Right renal cortex interstitium (tissue), 3 donors: ENCODE measurements at places on chromosomes 1 and 21. TPM values are rescaled to one million over a fixed set of nuclear protein-coding genes. Genes with fewer than 3 reads are reported as not detected.

DNA sequence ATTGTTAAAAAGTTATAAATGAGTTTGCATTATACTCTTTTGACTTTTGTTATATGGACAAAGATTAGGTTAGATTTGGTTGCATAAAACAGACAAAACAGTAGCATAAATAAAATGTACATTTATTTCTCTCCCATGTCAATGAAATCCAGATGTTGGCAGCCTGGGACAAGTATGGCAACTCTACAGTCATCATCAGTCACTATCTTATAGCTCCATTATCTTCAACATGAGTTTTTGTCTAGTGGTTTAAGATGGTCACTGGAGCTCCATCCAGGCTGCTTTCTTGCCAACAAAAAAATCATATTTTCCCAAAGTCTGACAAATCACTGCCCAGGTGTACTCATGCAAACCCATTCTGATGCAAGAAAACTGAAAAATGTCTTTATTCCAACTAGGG lies 83.8 kb downstream of the CD58 start:
- no peak for DNase-seq

- DNase-seq: no peak
Measured at GRCh38 chr1:78113156-78113916, 67.6 kb downstream of the GIPC2 start.

DNA sequence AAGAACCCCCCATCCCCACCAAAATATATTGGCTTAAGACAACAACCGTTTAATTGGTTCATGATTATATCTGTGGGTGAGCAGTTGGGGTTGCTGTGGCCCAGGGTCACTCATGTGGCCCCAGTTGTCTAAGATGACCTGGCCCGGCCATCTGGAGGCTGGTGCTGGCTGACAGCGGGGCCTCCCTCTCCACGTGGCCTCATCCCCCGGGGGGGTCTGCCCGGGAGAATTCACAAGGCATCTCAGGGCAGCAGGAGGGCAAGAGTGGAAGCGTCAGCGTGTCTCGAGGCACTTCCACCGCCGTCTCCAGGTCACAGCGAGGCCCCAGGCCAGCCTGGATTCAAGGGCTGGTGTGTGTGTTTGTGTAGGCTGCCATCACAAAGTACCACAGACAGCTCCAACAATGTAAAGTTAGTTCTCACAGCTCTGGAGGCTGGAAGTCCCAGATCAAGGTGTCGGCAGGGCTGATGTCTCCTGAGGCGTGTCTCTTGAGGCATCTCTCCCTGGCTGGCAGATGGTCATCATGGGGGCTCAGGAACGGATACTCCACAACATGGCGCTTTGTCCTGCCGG lies 11.0 kb upstream of the UTS2 start:
- DNase-seq: no peak

GRCh38 chr1:222994511-222995235 lies 148.4 kb downstream of the TLR5 start:
- no peak for DNase-seq

GRCh38 chr1:55816456-55817426 lies 601.6 kb upstream of the USP24 start:
- no peak for DNase-seq

GRCh38 chr1:87273291-87273690 lies 55.4 kb upstream of the LMO4 start:
- no peak for DNase-seq

- no peak for DNase-seq
Measured at GRCh38 chr1:179108644-179109043, 26.8 kb downstream of the TOR3A start.

DNA sequence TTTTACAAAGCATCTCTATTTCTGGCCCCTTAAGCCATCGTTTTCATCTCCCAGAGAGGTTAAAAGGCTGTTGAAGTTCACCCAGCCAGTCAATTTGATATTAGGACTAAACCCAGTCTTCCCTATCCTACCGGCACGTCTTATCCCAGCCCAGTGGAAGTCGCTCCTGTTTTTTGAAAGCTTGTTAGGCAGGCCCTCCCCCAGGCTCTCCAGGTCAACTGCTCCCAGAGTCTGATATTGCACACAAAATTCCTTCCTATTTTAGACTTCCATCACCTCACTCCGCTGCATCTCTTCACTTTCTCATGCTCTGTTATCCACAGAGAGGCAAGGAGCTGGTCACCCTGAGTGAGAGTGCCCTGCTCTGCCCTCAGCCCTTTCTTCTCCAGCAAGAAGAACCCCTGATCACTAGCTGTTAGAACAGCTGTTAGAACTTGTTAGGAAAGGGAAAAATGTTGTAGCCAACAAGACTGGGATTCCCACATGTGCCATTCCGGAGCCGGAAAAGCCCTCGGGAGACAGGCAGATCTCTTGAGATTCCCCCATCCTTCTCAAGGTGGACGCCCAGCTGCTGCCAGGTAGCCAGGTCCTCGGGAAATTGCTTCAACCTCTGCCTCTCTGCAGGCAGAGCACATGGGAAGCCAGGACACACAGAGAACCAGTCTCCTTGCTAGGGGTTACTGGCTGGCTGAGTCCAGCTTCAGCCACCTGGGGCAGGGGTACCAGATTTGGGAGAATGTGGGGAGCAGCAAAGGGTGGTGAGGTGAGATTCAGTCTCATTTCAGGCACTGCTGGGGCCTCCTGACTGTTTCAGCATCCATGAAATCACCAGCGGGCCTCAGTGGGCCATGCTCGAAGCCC lies 25.7 kb downstream of the PLXNA2 start:
- DNase-seq: no peak

- no peak for DNase-seq
Measured at GRCh38 chr1:84675106-84675505, 15.2 kb downstream of the SSX2IP start.

SPATA6 gene
- 15.9 TPM for polyA plus RNA-seq
